Muscle of back (tissue), 13 donors: ENCODE measurements at places on chromosomes 5 and 9. TPM values are rescaled to one million over a fixed set of nuclear protein-coding genes. Genes with fewer than 3 reads are reported as not detected.

Gene MOCS2
- 49.4 TPM for polyA plus RNA-seq

DNA sequence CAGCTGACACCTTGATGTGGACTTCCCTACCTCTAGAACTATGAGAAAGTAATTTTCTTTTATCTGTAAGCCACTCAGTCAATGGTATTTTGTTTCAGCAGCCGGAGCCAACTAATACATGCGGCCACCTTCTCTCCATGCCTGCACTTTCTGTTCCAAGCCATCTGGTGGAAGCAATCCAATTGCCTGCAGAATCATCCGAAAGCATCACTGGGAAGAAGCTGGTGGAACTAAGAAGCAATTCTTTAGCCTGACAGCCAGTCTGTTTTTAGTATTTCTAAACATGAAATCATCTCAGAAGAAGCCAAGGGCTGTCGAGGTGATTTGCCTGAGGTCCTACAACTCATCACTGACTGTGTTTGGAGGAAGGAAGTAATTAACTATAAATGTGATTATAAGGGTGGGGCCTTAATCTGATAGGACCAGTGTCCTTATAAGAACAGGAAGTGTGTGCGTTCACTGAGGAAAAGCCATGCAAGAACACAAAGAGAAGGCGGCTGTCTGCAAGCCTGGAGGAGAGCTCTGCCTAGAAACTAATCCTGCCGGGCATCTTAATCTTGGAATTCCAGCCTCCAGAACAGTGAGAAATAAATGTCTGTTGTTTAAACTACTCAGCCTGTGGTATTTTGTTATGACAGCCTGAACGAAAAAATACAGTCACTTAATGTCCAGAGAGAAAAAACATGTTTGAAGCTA is 49.1 kb downstream of the NXNL2 start:
- no peak for DNase-seq

DNA sequence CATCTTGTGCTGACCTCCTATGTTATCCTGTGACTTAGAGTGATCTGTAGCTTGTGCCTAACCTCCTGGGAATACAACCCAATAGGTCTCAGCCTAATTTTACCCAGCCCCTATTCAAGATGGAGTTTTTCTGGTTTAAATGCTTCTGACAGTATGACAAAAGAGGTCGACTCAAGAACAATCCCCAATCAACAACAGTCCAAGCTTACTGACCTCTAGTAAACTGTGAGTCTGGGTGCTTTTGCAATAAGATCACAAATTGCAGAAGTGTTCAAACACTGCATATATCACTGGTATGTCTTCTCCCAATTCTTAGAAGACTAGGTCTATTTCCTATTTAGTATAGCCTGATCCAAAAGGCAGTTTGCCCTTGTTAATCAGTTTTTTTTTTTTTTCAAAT is 323.5 kb upstream of the PTGER4 start:
- no peak for DNase-seq

GRCh38 chr5:88214655-88215054 is 54.0 kb downstream of the TMEM161B start:
- no peak for DNase-seq

DNA sequence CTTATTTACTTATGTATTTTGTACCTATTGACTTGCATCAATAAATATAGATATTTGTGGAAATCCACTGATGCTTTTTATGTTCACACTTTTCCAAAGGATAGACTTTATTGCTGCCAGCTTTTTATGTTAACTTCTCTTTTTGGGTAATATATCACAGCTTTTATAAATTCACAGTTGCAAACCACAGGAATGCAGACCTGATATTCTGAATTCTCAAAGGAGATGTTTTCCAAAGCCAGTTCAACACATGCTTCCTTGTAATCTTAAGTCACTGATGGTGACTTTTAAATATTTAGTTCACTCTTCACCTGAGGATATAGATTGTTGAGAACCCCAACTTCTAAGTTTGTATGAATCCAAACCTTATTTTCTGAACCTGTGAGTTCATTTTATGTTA is 223.4 kb upstream of the PRR16 start:
- no peak for DNase-seq

DNA sequence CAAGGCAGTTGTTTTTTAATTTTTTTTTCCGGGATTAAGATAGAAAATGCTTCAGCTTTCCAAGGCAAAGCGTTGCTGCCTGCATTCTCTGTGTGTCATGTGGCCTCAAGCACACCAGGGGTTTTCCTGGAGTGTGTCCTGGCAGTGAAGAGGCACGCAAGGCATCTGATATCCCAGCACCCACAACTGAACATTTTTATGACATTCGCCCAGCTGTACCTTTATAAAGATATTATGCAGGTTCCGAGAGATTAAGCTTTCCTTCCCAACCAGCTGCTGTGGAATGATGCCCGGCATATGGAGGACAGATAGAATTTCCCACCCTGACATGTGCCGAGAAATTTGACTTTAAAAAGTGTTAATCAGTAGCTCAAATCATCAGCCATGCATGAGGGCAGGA is 205.6 kb downstream of the GADD45G start:
- no peak for DNase-seq

- no peak for DNase-seq
These were observed 242.5 kb downstream of the PBX3 start for GRCh38 chr9:125989524-125990180.
